ENCODE measurements at places on chromosomes 6 and 20.
A peak's percentile ranks its signal among the peaks of the same experiment; 100 is the strongest.

DNA sequence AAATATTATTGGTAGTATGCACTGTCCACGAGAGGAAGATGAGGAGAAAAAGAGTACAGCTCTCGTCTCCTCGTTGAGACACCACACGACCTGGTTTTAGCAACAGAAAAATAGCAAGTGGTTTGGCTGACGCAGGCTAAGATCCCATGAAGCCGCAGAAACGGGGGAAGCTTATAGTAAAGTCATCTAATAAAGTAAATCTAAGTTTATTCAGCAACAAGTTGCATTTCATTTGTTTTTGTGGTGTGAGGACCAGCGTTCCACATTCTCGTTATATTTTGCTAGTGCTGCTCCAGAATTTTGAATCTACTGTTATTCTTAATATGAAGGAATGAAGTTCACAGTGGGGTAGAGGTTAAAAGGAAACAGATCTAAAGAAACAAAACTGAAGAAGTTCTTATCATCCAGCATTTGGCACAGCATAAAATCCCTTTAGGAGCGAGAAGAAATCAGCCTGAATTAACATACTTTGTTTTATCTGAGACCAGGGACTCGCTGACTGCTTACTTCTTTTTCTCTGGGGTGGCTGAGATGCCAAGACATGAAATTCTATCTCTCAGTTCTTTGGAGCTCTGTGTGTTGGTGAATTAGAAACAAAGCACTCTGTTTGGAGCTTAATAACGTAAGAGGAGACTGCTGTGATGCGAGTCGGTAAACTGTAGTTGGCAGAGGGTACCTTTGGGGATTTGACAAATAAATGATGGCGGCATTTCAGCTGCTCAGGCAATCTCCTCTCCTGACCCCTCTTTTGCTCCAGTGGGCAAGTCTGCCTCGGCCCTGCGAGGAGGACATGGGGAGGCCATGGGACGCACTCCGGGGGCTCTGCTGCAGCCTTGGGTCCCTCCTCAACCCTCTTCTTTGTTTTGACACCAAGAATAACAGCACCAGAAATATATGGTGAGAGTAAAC lies 24.9 kb upstream of the IRF4 start:
- no peak for DNase-seq

DNA sequence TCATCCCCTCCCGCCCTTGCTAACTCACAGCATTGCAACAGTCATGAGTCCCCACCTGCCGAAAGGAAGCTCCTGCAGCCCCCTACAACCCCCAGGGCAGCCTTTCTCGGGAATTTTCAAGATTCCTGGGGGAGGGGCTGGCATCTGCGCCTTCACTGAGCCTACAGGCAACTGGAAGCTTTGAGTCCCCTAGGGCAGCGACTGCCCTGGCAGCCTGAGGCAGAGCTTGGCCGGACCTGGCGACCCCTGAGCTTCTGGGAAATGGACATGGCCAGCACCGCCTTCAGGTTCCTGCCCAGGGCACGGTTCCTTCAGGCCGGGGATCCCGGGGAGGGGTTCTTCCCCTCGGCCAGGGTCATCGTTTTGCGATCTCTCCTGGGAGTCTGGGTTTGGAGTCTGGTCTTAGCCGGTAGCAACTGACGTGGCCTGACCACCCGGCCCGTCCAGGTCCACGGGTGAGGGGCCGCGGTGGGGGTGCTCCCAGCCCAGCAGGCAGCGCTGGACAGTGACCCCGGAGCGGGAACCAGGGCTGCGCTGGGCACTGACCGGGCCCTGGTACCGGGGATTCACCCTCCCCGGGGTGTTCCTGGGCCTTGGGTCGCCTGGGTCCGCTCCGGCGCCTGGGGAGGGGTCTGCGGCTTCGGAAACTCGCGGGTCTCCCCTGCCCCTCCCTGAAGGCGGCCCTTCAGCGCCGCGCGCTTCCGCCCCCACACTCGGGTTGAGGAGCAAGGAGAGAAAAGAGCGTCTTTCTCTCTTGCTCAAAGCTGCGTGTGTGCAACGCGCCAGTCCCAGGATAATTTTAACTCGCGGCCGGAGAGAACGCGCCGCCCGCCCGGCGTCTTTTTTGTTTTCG lies 593 bp upstream of the COL9A3 start:
- no peak for DNase-seq

- DNase-seq: no peak
These were observed 18.1 kb upstream of the BMP6 start for GRCh38 chr6:7707787-7708186.

- DNase-seq: no peak
These were observed 43.7 kb upstream of the DACT2 start for GRCh38 chr6:168363302-168363701.

DNA sequence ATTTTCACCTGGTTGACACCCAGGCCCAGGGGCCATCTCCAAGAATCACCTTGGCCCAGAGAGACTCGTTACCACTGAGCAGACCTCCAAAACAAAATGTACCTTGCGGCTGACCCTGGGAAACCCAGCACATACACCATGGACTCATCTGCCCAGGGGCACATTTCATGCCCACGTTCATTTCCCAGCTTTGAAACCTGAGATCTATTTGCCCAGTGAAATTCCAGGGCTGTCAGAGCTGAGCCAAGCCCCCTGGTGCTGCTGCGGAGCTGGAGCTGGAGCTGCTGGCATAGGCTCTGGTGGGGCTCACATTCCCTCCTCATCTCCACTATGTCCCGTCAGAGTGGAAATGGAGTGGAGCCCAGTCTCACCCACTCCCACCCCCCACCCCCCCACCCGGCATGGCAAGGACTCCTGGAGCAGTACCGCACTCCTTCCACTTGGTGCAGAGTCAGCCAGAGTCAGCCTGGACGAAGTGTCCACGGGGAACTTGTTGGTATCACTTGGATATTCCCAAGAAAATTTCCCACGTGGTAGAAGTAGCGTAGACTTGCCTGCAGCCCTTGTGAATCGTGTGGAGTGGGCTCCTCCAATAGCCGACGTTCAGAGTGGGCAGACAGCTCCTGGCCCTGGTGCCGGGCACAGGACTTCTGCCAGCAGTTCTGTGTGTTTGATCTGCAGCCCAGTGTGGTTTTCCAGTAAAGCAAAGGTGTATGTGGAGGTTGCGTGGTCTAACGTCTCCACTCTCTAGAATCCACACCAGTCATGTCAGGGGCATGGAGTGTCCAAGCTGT lies 18.1 kb upstream of the OSER1 start:
- no peak for DNase-seq

DNA sequence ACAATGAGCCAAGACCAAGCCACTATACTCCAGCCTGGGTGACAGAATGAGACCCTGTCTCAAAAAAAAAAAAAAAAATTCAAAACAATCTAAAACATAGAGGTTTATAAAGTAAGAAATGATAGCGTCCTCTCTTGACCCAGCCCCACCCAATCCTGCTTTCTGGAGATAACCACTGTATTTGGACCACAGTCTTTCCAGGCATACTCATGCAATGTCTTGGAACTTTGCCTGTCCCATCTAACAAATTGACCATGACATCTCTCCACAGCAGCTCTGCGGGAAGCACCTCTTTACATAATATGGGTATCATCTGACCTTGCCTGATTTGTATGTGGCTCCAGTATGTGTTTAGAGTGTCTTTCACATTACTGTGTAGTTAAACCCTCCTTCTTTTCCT lies 9.1 kb upstream of the SHLD1 start:
- DNase-seq: peak; percentile 47

GRCh38 chr6:7566617-7567173 lies 23.3 kb upstream of the SNRNP48 start:
- no peak for DNase-seq

DNA sequence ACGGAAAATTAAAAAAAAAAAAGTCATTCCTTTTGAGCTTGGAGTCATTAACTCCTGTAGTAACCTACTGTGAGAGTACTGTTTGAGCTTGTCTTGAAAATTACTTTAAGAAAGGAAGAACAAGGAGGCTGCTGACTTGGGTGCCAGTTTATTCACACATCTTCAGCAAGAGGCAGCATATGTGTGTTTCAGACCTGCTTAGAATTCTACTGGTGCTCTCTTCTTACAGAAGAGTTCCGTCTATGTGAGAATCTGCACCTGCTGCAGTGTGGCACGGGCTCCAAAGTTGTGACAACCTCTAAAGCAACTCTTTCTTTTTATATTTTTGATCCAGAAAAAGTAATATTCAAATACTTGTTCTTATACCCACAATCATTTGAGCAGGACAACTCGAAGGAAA lies 117.4 kb upstream of the SOX4 start:
- no peak for DNase-seq

GRCh38 chr6:121436960-121437850 lies 1.8 kb downstream of the GJA1 start:
- no peak for DNase-seq

DNA sequence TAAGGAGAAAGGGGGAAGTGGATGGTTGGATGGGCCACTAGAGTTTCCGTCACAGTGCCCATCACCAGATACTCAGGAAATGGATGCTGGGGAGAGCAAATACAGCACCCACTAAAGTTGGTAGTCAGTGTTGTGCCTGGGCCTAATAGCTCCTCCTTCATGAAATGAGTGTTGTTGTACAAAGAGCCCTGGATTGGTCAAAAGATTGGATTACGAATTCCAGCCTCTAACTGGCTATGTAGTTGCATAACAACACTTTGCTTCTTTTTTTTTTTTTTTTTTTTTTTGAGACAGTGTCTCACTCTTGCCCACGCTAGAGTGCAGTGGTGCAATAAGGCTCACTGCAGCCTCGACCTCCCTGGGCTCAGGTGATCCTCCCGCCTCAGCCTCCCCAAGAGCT lies 27.4 kb downstream of the KCNG1 start:
- no peak for DNase-seq

- no peak for DNase-seq
These were observed 61.2 kb upstream of the BHLHE23 start for GRCh38 chr20:63067721-63068560.

- DNase-seq: no peak
These were observed 56.2 kb downstream of the SLC22A2 start for GRCh38 chr6:160202411-160202810.

- DNase-seq: no peak
These were observed 55.6 kb upstream of the NEDD9 start for GRCh38 chr6:11288065-11288464.

DNA sequence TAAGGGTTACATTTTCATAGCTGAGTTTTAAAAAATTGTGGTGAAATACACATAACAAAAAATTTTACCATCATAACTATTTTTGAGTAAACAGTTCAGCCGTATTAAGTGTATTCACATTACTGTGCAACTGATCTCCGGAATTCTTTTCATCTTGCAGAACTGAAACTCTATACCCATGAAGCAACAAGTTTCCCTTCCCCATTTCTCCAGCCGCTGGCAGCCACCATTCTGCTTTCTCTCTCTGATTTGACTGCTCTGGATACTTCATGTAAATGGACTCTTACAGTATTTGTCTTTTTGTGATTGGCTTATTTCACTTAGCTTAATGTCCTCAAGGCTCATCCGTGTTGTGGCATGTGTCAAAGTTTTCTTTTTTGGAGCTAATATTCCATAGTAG lies 341.6 kb downstream of the QKI start:
- DNase-seq: no peak

DNA sequence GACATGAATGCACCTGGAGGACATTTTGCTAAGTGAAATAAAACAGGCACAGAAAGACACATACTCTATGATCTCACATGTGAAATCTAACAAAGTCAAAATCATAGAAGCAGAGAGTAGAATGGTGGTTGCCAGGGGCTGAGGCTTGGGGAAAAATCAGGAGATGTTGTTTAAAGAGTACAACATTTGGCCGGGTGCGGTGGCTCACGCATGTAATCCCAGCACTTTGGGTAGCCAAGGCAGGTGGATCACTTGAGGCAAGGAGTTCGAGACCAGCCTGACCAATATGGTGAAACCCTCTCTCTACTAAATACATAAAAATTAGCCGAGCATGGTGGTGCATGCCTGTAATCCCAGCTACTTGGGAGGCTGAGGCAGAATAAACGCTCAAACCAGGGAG lies 26.0 kb upstream of the LOC128125822 start:
- no peak for DNase-seq

DNA sequence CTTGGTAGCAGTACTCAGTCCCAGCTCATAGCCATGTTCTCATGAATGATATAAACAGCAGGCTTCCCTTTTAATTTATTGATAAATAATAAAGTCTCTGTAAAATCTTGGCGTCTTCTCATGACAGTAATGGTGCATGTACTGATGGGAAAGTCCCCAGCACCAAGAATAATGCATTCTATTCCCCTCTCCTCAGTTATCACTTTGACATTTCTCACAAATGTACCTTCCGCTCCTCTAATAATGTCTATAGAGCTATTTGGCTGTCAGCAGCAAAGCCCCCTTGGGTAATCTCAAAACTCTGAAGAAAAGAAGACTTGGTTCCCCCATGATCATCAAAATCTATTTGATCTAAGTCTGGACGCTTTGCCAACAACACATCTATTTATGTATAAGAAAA lies 185.0 kb upstream of the SPTLC3 start:
- DNase-seq: no peak

GRCh38 chr20:36471885-36472636 lies 69.3 kb upstream of the MYL9 start:
- DNase-seq: no peak

DNA sequence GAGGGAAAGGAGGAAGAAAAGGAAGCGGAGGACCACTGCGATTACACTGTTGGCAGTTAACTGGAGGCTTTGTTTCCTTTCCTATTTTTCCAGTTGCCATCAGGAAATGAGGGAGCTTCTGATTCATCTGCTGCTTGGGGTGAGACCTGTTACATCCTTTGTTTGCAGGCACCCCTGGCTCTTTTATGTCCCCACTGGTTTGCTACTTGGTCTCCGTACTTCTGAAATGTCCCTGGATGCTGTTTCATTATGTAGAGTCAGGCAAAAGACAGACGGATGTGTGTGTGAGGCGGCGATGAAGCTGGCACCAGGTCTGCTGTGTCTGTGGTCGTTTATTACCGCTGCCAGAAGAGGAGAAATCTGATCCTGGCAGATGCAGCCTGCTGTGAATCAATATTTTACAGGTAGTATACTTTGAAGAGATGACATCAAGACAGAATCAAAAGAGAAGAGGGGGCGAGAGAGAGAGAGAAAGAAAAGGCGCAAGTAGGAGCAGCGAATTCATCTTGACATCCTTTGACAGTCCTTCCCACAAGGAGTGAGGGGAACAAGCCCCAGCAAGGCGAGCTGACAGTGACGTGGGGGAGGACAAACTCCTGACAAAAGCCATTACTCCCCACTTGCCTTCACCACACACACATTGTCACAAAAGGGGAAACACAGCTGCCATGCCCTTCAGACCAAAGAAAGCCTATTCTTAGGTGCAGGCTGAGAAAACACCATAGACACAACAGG lies 145.9 kb upstream of the FBXL4 start:
- no peak for DNase-seq

DNA sequence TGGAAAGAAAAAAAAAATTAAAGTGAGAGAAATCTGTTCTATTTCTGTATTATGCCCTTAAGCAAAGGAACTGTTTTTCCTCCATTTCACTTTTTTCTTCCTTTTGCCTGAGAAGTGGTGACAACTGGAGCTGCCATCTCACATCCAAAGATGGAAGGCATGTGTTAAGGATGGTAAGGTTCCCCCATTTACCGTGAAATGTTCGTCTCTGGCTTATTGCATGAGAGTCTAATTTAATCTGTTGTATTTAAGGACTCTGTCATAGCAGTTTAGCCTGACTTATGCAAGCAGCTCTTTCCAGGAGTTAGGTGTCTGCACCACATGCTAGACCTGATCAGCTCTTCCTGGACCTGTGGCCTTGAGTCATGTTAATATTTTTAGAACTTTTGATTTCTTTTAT lies 389.5 kb upstream of the MAP3K7 start:
- DNase-seq: no peak

Data from cerebellar nuclear complex (tissue), 1 donor.